ENCODE measurements at places on chromosomes 6 and 20.

GRCh38 chr20:10998476-10998875, 324.7 kb upstream of the JAG1 start:
- DNase-seq, result no peak

GRCh38 chr20:34615477-34615876, 57.0 kb downstream of the MAP1LC3A start:
- no peak for DNase-seq

GRCh38 chr20:22629447-22629846, 45.1 kb upstream of the FOXA2 start:
- DNase-seq, result no peak

- no peak for DNase-seq
Measured at GRCh38 chr6:52571099-52571755, 5.6 kb downstream of the TRAM2 start.

DNA sequence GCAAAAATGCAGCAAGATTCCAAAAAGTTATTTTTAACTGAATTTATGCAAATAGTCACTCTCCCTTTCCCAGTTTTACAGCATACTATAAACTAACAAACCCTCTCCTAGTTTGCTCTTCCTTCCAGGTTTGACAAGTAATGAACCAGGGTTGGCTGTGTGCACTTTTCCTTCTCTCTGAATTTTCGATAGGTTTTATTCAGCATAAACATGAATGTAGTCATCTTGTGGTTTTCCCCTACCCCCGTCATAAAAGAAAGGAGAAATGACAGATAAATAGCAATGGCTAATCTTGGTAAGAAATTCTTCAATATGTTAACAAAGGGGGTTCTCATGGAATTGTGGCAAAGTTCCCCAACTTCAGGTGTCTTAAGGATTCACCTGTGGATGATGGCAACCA, 26.3 kb downstream of the PRDM1 start:
- DNase-seq, result no peak

- no peak for DNase-seq
Measured at GRCh38 chr20:329851-330232, 4.5 kb downstream of the SOX12 start.

GRCh38 chr6:35788423-35788982, 7.7 kb downstream of the CLPSL1 start:
- DNase-seq, result no peak

GRCh38 chr20:4876731-4877130, 124.6 kb downstream of the SLC23A2 start:
- no peak for DNase-seq

DNA sequence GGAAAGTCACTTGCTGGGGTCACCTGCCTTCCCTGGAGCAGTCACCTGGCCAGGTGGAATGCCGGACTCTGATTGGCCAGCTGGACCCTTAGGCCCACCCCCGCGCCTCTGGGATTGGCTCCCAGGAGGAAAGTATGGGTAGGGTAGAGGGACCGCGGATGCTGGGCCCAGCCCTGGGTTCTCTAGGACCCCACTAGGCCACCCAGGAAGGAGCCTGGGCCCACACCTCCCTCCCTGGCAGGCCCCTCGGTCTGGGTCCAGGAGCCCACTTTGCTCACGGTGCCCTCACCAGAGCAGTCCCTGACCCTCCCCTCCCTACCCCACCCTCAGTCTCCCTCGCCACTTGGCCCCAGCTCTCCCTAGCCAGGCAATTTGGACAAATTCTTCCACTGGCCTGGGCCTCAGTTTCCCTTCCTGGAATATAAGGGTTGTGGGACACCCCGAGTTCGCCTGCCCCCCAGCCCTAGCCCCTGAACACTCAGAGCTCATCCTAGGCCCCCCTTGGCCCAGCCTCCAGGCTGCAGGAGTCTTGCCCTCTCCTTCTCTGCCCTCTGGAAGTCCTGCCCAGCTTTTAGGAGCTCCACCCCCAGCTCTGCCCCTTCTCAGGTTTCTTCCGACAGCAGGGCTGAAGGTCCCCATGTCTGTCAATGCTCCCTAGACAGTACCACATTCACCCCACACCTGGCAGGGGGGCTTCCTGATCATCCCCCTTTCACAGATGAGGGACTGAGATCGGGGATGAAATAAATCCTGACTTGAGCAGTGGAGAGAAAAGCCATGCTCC, 299.6 kb downstream of the TAF4 start:
- DNase-seq, result no peak

DNA sequence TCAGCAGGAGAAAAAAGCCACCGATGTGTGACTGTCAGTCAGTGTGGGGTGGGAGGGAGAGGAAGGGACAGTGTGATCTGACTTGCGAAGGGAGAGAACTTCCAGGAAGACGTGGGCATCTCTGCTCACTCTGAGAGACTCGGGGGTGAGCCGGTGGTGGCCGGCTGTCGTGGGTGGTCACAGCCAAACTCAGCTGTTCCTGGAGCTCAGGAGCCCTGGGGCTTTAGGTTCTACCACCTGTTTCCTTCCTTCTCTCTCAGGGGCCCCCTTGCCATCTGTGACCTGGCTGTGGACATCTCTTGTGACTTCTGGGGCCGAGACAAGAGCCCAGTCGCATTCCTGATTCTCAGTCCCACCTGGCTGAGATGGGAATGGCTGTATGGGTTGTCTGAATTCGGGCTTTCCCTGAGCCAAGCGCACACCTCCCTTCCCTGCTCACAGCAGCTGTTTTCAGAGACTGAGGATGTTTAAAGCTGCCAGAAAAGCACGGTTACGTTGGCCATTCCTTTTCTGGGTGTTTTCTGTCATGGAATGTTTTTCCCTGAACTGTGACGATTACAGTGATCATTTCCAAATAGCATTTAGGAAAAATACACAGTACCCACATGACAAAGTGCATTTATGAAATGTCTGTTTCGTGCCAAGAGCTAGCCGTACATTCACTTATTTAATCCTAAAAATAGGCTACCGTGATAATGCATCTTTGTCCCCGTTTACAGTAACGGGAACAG, 36.5 kb downstream of the SYNJ2 start:
- DNase-seq, result no peak

- DNase-seq, result no peak
Measured at GRCh38 chr6:25458485-25458884, 179.3 kb downstream of the CARMIL1 start.

GRCh38 chr20:63982937-63983336, 2.0 kb downstream of the PRPF6 start:
- DNase-seq, result no peak

DNA sequence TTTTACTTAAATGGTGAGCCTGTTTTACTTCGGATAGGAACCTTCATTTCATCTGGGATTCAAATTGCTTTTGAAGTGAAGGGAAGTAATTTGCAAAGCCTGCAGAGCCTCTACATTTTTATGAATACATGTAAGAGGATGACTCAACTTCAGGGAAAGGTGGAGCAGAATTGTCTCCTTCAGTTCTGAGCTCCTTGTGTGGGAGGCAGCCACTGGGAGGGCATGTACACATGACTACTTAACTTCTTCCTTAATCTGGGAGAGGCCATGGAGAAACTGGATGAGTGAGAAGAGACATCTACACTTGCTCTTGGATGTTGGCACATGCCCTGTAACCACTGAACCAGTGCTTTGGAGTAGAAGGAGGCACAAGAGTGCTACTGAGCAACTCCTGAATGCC, 145.1 kb upstream of the NRSN1 start:
- DNase-seq, result no peak

DNA sequence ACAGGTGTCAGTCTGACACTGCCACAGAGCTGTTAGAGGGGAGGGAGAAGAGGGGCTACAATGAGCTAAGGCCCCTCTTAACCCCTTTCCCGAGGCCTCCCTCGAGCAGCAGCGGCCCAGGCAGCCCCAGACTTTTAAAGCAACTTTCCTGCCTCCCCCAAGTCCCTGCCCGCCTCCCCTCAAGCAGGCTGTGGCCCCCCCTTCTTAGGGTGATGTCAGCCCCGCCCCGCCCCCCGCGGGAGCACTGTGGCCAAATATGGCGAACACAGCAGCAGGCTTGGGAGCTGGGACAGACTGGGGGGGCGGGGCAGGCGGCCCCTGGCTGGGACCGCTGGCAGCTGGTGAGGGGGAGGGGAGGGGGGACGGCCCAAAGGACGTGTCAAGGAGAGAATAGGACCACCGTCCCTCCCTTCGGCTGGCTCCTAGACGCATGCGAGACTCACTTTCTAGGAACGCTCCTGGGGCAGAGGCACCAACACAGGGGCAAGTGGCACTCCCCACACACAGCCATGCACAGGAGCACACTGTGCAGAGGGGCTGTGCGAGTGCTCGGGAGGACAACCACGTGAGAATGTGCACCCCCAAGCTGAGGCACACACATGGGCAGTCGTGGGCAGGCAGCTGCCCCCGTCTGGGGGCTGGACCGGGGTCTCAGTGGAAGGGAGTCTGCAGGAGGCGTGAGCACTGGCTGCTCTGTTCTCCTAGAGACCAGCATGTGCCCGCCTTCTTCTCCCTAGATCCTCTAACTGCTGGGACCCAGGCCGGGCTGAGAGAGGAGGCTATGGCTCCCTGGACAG, 6.7 kb downstream of the TEAD3 start:
- no peak for DNase-seq

DNA sequence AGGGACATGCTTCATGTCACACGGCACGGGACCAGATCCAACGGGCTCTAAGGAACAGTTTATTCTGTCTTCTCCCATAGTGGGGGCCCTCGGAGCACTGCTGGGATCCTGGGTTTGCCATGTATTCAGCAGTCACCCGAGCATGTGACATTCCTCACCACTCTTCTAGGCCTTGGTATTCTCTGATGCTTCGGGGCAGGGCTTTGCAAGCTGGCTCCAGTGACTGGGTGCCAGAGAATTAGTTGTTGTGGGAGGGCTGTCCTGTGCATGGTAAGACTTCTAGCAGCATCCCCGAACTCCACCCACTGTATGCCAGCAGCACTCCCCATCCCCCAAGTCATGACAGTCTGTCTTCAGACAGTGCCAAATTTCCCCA, 5.4 kb downstream of the CCN5 start:
- DNase-seq, result no peak

- no peak for DNase-seq
Measured at GRCh38 chr20:1706079-1706478, 48.5 kb upstream of the SIRPG start.

Measured in naive thymus-derived CD8-positive, alpha-beta T cell (primary cell).